ENCODE measurements at places on chromosomes 7 and 10.

GRCh38 chr10:46264336-46264735 lies 22.5 kb upstream of the ANTXRL start:
- DNase-seq, result no peak

DNA sequence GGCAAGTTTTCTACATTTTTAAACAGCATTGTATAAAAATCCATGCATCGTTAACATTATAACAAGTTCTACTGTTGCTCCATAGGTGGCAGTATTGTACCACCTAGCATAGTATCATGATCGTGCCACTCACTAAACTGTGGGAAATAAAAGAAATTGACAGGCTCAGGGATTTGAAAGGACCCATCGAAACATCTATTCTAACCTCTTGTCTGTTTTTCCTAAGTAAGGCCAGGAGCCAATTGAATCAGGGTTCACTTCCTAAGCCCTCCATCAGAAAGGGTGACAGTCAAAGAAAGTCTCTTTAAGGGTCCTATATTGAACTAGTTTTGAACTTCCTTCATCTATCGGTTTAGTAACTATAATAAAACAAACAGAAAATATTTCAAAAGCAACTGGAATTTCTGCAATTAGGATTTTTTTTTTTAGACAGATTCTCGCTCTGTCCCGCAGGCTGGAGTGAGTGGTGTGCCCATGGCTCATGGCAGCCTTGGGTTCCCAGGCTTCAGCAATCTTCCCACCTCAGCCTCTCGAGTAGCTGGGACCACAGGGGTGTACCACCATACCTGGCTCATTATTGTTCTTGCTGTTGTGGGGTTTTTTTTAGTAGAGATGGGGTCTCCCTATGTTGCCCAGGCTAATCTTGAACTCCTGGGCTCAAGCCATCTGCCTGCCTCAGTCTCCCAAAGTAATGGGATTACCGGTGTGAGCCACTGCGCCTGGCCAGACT lies 9.4 kb downstream of the HACD1 start:
- peak; percentile 69 for DNase-seq

DNA sequence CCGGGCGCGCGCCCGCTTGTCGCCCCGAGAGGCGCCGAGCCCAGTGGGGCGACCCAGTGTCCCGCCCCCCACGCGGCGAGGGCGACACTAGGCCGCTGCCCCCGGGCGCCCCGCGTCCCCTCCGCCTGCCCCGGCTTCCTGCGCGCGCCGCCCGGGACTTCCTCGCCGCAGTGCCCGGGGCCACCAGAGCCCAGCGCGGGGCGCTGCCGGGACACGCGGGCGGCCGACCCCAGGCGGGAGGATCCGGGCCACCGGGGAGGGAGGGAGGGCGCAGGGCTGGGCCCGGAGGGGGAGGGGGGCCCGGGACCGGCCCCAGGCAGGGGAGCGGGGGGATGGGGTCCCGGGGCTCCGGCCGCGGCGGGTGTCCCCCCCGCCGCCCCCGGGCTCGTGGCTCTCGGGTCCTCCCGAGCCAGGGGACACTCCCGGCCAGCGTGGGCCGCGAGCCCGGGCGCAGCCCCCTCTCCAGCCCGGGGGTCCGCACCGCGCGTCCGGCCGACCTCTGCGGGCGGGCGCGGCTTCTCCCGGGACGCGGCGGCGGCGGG lies 435 bp upstream of the PWWP2B start:
- DNase-seq, result peak; percentile 61

GRCh38 chr10:14084875-14085274 lies 245.8 kb downstream of the FRMD4A start:
- DNase-seq, result peak; percentile 39

DNA sequence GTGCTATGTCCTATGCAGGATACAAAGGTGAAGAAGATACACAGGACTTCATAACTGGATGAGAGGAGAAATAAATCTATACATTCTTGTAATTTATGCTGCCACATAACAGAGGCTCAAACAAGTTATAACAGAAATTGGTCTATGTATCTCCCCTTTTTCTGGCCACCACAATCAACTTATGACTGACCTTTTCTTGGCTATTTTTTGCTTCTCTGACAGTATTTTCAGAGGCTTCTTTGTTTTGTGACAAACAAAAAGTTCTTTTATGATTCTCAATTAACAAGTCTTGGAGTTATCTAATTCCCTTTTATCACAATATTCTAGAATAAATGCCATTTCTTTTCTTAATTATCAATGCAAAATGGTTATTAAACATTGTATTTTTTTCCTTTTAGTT lies 953.0 kb upstream of the ZWINT start:
- no peak for DNase-seq

Measured in EH (cell line).